ENCODE measurements at places on chromosomes 5 and 9. TPM values are rescaled to one million over a fixed set of nuclear protein-coding genes. Genes with fewer than 3 reads are reported as not detected.

- no peak overlapping the region for H3K4me3 ChIP-seq
- H3K27me3 ChIP-seq: no peaks in the 10 kb centered on the region
- no peak for DNase-seq
Observed at GRCh38 chr5:55517804-55518203, 17.0 kb downstream of the PLPP1 start.

DNA sequence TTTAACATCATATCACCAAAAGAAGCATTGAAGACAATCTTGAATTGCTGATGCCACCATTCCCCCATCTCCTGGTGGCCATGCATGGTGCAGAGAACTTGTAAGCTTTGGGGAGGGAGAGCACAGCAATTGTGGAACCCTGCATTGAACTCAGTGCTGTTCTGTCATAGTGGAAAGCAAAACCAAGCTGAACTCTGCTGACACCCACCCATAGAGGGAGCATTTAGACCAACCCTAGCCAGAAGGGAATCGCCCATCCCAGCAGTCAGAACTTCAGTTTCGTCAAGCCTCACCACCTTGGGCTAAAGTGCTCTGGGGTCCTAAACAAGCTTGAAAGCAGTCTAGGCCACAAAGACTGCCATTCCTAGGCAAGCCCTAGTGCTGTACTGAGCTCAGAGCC, 37.4 kb upstream of the RUSC2 start:
- no peaks in the 10 kb centered on the region for H3K4me1 ChIP-seq
- H3K27ac ChIP-seq: no peak overlapping the region
- no peak for DNase-seq
- no peak overlapping the region for H3K4me3 ChIP-seq
- peaks cover 27% of the 10 kb centered on the region for H3K27me3 ChIP-seq

Gene ROR2
- total RNA-seq: 0.48 TPM

DNA sequence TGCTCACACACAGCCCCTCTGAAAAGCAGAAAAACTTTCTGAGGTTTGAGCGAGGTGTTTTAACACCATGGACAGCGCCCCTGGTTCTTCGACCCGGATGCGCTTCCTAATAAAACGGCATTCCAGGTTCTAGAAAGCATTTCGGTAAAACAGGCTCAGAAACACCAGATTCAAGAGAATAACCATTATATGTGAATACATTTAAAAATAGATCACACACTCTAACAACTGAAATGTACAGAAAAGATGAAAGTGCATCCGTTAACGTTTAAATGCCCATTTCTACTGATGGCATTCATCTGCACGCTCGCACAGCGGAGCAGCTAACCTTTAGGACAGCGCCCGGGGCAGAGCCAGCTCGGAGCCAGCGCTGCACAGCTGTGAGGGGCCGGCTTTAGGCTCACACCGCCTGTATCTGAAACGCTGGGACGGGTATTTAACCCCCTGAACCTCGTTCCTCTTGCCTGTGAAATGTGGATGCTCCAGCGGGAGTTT, 26.3 kb upstream of the TENT4A start:
- peak; percentile 26 for DNase-seq
- H3K36me3 ChIP-seq: no peaks in the 10 kb centered on the region
- H3K4me1 ChIP-seq: peaks cover 3% of the 10 kb centered on the region
- H3K27ac ChIP-seq: no peak overlapping the region

DNA sequence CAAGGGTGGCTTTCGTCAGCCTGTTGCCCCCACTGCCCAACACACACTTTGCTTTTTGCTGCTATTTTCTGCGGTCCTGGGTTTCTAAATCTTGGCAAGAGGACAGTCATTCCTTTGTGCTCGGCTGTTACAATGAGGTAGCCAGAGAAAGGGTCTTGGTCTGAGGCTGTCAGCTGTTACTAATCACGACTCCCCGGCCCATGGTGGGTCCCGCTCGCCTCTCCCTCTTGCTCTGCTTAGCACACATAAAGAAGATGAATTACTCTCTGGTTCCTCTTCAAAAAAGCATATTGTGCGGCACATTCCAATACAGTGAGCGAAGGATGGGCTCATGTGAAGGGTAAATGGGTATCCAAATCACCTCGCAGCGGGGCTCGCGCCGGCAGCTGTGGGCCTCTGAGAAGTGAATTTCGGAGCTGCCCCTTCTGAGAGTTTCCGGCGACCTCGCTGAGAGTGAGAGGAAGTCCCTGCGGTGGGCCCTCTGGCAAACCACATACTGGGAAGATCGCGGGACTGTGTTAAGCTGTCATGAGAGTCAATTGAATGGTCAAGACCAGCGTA, 56.0 kb downstream of the SLC1A3 start:
- H3K4me1 ChIP-seq: no peaks in the 10 kb centered on the region
- H3K27ac ChIP-seq: no peak overlapping the region
- H3K4me3 ChIP-seq: no peak overlapping the region
- peaks cover 15% of the 10 kb centered on the region for H3K27me3 ChIP-seq
- DNase-seq: no peak
- no peaks in the 10 kb centered on the region for H3K36me3 ChIP-seq

DNA sequence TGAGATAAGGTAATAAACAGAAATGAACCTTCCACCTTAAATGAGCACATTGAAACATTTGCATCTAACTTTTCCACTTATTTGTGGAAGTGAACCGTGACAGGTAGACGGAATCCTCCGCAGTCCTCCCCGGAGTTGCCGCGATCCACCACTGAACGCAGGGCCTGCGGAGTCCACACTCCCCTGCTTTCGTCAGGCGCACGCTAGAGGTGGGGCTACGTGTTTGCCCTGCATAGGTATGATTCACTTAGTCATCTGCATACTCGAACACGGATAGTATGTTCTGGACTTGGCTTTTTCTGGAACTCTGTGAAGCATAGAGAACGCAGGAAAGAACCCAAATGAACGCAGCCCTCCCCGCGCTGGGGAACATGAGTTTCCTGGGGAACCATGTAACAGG, 272.8 kb upstream of the IRX4 start:
- H3K4me1 ChIP-seq: no peaks in the 10 kb centered on the region
- H3K27me3 ChIP-seq: no peaks in the 10 kb centered on the region
- H3K27ac ChIP-seq: no peak overlapping the region
- H3K36me3 ChIP-seq: no peaks in the 10 kb centered on the region
- H3K4me3 ChIP-seq: no peak overlapping the region

DNA sequence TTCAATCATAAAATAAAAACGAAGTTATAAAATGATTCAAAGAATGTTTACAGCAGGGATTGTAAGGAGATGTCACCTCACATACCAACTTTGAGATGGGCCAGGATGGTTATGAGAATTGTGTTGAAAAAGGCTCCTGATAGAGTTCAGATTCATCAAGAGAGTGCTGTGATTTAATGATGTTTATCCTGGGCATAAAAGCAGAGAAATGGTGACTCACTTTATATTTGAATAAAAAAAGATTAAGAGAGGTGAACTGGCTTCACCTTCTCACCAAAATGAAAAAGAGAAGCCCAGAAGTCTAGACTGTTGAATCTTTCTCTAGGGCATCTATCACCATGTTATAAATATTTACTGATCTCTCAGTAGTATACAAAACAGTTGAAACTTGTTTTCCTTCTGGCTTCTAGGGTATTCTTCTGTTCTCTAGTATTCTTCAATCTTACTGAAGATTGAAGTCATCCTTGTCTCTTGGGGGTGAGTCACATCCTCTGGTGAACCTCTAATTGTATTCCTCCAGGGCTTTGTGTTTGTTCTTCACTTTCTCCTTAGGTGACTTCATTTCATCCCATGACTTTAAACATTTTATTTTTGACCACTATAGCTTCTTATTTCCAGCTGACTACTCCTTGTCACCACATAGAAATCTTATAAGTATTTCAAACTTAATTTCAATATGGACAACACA, 1237.3 kb upstream of the C9orf72 start:
- H3K27ac ChIP-seq: no peak overlapping the region
- no peak for DNase-seq
- H3K36me3 ChIP-seq: no peaks in the 10 kb centered on the region
- no peak overlapping the region for H3K4me3 ChIP-seq
- no peaks in the 10 kb centered on the region for H3K4me1 ChIP-seq

GRCh38 chr5:7541898-7542297, 146.0 kb downstream of the ADCY2 start:
- no peaks in the 10 kb centered on the region for H3K36me3 ChIP-seq
- no peak overlapping the region for H3K4me3 ChIP-seq
- no peak overlapping the region for H3K27ac ChIP-seq
- no peaks in the 10 kb centered on the region for H3K27me3 ChIP-seq
- no peak for DNase-seq

Gene SH3GL2
- total RNA-seq: not detected

Gene ZNF484
- total RNA-seq: 14.4 TPM

Gene FBP2
- not detected for total RNA-seq

DNA sequence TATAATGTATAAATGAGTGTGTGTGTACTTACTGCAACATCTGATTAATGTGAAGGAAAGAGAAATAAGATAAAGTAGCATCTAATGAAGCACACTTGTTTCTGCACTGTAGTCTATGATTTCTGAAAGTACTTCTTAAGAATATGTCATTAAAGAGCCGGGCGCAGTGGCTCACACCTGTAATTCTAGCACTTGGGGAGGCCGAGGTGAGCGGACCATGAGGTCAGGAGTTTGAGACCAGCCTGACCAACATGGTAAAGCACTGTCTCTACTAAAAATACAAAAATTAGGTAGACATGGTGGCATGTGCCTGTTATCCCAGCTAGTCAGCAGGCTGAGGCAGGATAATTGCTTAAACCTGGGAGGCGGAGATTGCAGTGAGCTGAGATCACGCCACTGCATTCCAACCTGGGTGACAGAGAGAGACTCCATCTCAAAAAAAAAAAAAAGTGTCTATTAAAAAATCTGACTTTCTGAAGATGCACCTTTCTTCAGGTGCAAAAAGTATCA, 556.9 kb downstream of the PTPRD start:
- H3K4me1 ChIP-seq: no peaks in the 10 kb centered on the region
- H3K27ac ChIP-seq: no peak overlapping the region
- H3K27me3 ChIP-seq: no peaks in the 10 kb centered on the region

Gene SPACA9
- 3.0 TPM for total RNA-seq

DNA sequence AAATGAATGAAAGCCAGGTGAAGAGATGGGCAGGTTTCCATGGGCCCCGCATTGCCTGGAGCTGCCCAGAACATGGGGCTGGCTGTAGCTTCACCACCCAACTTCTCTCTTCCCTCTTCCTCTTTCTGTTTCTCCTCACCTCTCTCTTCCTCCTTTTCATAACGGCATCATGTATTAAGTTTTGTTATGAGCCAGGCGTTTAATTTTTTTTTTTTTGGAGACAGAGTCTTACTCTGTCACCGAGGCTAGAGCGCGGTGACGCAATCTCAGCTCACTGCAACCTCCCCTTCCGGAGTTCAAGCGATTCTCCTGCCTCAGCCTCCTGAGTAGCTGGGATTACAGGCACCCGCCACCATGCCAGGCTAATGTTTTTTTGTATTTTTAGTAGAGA, 13.0 kb upstream of the SPINK4 start:
- H3K27ac ChIP-seq: peak overlapping the region; percentile 42
- H3K36me3 ChIP-seq: no peaks in the 10 kb centered on the region
- H3K4me1 ChIP-seq: peaks cover 17% of the 10 kb centered on the region
- DNase-seq: no peak
- H3K4me3 ChIP-seq: no peak overlapping the region

Gene ETF1
- total RNA-seq: 65.3 TPM

- peaks cover 9% of the 10 kb centered on the region for H3K36me3 ChIP-seq
- DNase-seq: no peak
- no peak overlapping the region for H3K4me3 ChIP-seq
- H3K27ac ChIP-seq: no peak overlapping the region
- H3K27me3 ChIP-seq: no peaks in the 10 kb centered on the region
Observed at GRCh38 chr9:77215874-77216273, 38.5 kb downstream of the VPS13A start.

DNA sequence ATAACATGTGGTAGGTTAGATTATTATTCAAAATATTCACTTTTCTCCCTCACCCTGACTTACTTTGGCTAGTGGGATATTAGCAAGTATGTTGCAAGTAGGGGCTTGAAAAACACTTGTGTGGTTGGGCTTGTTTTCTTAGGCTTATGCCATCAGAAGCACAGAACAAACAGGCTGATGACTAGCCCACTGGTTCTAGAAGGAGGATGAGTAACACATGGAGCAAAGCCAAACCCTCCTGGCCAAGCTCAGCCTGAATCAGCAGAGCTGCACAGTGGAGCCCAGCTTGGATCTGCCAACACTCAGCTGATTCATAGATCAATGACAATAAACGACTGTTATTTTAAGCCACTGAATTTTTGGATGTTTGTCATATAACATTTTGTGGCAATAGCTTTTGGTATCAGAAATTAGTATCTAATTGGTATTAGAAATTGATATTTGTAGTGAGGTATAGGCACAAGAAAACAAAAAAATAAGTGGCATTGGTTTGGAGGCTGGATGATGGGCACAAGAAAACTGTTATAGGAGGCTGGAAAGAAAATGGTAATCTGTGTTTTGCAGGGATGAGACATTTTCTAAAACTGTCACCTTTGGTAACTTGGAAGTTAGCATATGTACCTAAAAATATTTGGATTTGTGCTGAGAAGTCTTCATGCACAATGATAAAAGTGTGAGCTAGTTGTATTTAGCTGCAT, 46.1 kb upstream of the ZBED3 start:
- H3K27ac ChIP-seq: no peak overlapping the region
- H3K4me3 ChIP-seq: no peak overlapping the region
- peaks cover 4% of the 10 kb centered on the region for H3K4me1 ChIP-seq
- no peak for DNase-seq
- no peaks in the 10 kb centered on the region for H3K36me3 ChIP-seq
- peaks cover 7% of the 10 kb centered on the region for H3K27me3 ChIP-seq

- H3K27ac ChIP-seq: no peak overlapping the region
- DNase-seq: no peak
- H3K36me3 ChIP-seq: no peaks in the 10 kb centered on the region
- H3K4me1 ChIP-seq: peaks cover 9% of the 10 kb centered on the region
- H3K27me3 ChIP-seq: peaks cover 69% of the 10 kb centered on the region
- no peak overlapping the region for H3K4me3 ChIP-seq
Observed at GRCh38 chr5:176614805-176615478, 5.0 kb upstream of the GPRIN1 start.

Data from activated CD4-positive, alpha-beta T cell treated with anti-CD3 and anti-CD28 coated beads, Interleukin-2, amount 10 ng/mL, durations not matched to agents 7 days and 5 days (primary cell).